ENCODE measurements at places on chromosomes 5 and 9.

DNA sequence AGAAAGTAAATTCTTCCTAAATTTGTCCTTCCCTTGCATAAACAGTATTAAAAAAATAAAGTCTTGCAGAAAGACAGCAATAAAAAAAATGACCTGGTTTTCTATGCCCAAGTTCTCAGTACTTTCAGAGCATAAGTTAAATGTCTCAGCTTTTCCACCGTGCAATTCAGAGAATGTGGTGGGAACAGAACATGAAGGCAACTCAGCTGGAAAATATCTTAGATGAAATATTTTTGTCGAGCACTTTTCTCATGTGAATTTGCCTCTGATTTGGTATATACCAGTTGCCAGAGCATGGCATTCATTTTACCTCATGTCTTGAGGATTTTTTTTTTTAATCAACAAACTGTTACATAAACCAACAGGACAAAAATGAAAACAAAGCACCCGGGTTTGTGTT is 176.1 kb downstream of the CETN3 start:
- no peak for DNase-seq

DNA sequence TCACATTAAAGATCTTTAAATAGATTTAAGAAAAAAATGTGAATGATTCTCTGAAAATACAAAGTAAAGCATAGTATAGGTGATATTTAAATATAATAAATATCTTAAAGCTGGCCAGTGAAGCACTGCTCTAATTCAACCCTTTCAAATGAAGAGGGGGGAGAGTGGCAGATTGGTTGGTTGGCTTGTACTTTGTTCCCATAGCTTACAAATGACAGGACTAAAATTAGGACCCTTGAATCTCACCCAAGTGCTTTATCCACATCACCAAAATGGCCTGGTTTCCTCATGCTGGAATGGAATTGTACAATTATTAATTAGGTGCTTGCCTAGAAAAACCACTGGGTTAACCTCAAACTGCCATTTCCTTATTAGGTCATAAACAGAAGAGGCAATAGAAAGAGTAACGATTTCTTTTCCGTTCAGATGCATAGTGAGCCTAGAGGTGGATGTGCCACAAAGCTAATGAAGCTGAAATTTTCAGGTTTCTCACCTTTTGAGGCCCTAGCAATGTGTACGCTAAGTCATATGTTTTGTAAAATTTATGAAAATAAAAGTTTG is 354.5 kb upstream of the CDH6 start:
- no peak for DNase-seq

GRCh38 chr9:88775037-88775471 is 216.2 kb upstream of the S1PR3 start:
- DNase-seq: no peak

- DNase-seq: peak; percentile 38
These were observed 486 bp downstream of the NPDC1 start for GRCh38 chr9:137045294-137046087.

DNA sequence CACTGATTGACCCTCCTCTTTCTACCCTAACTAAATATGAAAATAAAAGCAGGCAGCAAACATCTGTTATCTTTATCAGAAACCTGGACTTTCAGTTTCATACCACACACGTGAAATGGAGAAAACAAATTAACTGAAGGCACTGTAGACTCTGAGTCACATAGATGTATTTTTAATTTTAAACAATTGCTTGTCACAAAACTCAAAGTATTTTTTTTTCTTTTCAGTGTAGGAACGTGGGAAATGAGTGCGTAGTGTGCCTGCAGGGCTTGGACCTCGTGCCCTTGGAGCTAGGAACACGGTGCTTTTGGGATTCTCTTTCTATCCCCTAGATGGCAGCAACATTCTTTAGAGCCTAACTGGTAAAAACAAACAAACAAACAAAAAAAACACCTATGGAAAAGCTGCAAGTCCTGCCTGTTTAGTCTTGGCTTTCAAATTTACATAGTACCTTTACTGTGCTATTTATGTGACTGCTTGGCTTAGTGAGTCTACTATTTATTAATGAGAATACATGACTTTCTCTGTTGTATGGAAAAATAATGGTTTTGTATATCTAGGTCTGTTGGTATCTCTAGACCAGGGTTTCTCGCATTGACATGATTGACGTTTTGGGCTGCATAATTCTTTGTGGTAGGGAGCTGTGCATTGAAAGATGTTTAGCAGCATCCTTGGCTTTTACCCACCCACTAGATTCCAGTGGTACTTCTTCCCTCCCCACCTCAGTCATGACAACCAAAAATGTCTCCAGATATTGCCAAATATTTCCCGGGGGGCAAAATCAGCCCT is 16.8 kb upstream of the ACTBL2 start:
- DNase-seq: peak; percentile 64

GRCh38 chr9:98556511-98556910 is 152.2 kb downstream of the GABBR2 start:
- DNase-seq: no peak

GRCh38 chr9:33452828-33453271 is 5.5 kb upstream of the AQP3 start:
- DNase-seq: peak; percentile 83

DNA sequence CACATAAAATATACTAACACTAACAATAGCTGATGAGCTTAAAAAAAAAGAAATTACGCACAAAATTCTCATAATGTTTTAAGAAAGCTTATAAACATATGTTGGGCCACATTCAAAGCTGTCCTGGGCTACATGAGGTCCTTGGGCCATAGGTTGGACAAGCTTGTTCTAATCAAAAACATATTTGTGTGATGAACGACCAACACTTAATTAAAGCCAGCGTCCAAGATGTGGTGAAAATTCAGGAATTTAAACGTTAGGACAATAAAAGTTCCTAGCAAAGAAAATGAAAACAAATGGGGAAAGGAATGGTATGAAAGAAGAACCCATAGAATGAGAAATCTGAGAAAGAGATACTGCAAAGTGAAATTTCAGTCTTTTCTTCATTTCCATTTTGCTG is 429.6 kb upstream of the DMAC1 start:
- no peak for DNase-seq

DNA sequence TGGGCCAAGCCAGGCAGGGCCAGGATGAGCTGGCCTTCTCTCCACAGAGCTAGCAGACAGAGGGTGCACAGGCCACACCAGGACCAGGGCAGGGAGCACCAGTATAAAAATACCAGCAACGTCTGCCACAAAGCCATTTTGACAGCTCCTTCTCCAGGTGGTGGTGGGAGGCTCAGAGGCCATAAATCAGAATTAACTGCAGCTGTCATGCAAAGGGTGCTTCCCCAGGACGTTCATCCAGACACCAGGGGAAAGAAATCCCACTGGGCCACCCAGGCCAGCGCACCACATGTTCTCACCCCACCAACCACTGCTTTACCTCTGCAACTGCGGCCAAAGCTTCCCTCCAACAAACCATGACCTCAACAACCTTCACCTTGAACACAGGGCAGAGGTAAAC is 403.7 kb upstream of the TRPC7 start:
- DNase-seq: peak; percentile 20

- no peak for DNase-seq
These were observed 103.6 kb downstream of the MLLT3 start for GRCh38 chr9:20518737-20519136.

DNA sequence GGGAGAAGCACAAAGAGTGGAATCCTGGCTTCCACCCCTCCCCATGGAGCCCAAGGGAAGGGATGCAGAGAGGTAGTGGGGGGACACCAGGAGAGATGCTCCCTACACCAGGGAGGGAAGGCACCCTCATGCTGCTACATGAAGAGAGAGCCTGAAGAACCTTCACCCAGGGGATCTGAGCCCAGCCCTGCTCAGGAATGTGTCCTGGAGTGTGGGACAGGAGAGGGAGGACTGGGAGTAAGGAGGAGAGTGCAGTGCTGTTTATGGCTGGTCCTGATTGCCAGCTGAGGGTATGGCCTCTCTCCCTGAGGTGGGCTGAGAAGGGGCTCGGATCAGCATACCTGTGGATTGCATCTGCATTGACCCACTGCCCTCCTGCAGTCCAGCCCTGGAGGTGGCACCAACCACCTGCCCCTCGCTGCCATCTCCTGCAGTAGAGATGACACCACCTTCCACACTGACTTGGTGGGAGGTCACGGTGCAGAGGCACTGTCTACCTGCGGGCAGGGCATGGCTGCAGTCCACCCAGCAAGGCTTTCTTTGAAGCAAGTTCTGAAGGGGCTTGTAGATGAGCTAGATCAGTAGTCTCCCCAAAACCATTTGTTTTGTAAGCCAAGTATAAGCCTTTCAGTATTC is 114.9 kb upstream of the SLC25A48 start:
- DNase-seq: no peak

GRCh38 chr9:10026443-10026984 is 586.3 kb downstream of the PTPRD start:
- DNase-seq: no peak

GRCh38 chr9:130477564-130477963 is 32.8 kb downstream of the ASS1 start:
- no peak for DNase-seq
